ENCODE measurements at places on chromosomes 12 and 14.

DNA sequence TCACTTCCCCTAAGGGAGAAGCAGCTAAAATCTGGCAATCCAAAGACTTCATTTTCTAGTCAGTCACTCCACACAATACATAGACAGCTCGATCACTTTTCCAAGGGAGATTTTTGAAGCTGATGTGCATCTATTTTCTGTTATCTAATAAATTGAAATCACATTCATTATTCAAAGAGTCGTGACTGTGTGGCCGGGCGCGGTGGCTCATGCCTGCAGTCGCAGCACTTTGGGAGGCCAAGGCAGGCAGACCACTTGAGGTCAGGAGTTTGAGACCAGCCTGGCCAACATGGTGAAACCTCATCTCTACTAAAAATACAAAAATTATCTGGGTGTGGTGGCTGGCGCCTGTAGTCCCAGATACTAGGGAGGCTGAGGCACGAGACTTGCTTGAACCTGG is 27.1 kb upstream of the PTGR2 start:
- no peak for DNase-seq

DNA sequence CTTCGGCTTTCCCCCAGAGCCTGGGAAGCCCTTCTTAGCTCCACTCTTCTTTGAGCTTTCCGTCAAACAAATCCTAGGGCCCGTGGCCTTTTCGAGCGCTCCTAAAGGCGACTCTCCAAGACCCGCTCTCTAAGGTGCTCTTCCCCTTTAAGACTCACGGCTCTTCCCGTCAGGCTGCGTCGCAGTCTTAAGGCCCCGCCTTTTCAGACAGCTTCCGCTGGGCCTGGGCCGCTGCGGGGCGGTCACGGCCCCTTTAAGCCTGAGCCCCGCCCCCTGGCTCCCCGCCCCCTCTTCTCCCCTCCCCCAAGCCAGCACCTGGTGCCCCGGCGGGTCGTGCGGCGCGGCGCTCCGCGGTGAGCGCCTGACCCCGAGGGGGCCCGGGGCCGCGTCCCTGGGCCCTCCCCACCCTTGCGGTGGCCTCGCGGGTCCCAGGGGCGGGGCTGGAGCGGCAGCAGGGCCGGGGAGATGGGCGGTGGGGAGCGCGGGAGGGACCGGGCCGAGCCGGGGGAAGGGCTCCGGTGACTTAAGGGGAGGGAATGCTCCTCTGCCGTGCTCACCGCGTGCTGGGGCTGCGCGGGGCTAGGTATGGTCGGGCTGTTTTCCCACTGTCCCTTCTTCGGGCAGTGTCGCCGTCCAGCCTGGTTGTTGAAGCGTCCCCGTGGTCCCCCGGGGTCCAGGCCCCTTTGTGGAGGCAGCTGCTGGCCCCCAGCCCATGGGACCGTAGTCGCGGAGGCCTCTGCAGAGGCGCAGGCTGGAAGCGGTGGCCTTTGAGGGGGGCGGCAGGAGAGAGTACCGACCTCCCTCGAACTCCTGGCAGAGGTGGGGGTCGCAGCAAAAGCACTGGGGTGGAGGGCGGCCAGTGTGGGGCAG is at the start of gene PEX5:
TSS of gene PEX5 (plus strand) at position 289 of the 870 bp plus-strand sequence. CDS start 692 bp downstream, outside the sequence.
- DNase-seq = peak; percentile 61

GRCh38 chr12:92539110-92539749 is 163.6 kb upstream of the PLEKHG7 start:
- no peak for DNase-seq

DNA sequence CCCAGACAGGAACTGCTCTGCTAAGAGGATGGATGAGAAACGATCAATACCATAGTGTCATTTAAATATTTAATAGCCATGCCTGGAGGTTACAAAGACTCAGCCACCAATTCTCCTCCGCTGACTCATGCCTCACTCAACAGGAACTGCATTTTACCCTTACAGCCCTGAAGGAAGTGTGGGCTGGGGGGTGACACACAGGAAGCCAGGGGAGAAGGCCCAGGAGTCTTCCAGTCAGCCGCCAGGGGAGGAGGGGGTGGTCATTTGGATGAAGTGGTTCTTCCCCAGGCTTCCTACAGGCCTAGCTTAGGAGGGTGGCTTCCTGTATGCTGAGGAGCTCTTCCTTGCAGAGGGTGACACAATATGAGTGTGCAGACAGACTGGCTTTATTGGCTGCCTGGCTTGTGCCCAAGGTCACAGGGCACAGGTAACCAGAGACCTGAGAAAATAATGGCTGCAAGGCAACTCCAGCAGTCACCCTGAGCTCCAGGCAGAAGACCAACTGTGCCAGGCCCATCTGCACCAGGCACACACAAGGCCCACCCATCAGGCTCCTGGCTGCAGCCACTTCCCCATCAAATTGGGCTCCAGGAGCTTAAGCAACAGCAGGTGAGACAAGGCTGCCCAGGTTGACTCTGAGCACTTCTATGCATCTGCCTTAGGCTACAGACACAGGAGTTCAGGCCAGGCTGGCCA is 30.6 kb upstream of the RPLP0 start:
- DNase-seq = peak; percentile 60

DNA sequence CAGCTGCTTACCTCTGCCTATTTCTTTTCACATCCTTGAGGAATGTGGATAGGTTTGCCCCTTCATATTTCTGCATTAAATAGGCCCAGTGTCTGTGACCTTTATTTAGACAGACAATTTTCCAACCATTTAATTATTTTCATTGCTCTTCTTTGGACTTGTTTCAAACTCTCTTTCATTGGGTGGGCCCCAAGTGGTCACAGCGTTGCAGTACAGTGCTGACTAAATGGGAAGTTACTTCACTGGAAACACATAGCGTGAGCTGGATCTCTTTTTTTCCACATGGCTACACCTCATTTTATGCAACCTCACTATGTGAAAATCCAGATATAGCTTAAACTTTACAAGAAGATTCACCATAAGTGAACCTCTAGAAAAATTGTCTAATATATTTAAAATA is 438.9 kb downstream of the ADAMTS20 start:
- no peak for DNase-seq

DNA sequence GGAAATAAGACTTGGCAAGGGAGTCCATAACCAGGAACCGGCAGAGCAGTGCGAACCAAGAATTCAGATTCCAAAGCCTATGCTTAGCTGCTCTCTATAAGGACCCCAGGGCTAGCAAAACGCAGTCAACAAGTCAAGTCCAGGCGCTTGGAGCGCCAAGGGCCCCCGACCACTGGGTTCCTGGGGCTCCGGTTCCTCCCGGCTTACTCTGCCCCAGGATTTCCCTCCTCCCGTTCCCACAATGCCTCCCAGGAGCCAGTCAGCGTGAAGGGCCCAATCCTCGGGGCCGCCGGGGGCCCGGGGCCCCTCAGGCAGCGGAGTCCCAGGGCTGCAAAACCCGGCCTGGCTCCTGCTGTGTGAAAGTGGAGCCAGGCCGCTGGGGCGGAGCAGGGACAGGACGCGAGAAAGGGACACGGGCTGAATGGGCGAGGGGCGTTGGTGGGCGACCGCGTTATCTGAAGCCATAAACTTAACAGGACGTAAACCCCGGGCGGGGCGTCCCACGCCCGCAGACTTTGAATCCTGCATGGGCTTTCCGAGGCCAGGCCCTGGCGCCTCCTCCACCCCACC is 1.5 kb downstream of the KRT8 start:
- peak; percentile 27 for DNase-seq

DNA sequence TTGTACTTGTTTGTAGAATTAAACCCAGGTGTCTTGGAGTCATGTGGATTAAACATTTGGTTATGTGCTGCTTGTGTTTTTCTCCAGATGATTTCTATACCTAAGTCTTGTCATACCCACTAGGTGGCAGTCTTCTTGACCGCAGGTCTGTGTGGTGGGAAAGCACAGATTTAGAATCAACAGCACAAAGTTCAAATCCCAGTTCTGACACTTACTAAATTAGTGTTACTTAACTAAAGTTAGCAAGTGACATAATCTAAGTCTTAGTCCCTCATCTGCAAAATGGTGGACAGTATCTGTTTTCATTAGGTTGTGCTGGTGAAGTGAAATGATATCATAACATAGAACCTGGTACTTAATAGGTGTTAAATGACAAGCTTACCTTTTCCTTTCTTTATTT is 151.0 kb upstream of the ARHGAP5 start:
- DNase-seq = no peak

DNA sequence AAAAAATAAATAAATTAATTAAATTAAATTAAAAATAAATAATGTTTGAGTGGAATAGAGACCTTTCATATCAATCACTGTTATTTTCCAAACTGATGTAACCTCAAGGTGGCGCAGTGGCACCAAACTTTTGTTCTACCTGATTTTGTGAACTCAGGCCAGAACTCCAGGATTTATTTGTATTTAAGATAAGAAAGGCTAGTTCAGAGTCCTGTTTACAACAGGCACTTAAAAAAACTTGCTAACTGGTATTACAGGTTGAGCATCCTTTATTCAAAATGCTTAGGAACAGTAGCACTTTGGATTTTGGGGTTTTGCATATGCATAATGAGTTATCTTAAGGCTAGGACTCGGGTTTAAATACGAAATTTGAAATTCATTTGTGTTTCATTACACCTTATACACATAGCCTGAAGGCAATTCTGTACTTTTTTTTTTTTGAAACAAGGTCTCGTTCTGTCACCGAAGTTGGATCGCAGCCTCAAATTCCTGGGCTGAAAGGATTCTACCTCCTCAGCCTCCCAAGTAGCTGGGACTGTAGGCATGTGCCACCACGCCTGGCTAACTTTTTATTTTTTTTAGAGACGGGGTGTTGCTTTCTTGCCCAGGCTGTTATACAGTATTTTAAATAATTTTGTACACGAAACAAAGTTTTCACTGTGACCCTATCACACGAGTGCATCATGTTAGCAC is 32.4 kb downstream of the YY1 start:
- DNase-seq = no peak

- DNase-seq = no peak
Observed at GRCh38 chr14:36879558-36879957, 217.9 kb downstream of the PAX9 start.
